ENCODE measurements at places on chromosomes 16 and 17.
A peak's percentile ranks its signal among the peaks of the same experiment; 100 is the strongest.

- DNase-seq = no peak
Observed at GRCh38 chr16:88588754-88589153, 18.6 kb downstream of the ZC3H18 start.

DNA sequence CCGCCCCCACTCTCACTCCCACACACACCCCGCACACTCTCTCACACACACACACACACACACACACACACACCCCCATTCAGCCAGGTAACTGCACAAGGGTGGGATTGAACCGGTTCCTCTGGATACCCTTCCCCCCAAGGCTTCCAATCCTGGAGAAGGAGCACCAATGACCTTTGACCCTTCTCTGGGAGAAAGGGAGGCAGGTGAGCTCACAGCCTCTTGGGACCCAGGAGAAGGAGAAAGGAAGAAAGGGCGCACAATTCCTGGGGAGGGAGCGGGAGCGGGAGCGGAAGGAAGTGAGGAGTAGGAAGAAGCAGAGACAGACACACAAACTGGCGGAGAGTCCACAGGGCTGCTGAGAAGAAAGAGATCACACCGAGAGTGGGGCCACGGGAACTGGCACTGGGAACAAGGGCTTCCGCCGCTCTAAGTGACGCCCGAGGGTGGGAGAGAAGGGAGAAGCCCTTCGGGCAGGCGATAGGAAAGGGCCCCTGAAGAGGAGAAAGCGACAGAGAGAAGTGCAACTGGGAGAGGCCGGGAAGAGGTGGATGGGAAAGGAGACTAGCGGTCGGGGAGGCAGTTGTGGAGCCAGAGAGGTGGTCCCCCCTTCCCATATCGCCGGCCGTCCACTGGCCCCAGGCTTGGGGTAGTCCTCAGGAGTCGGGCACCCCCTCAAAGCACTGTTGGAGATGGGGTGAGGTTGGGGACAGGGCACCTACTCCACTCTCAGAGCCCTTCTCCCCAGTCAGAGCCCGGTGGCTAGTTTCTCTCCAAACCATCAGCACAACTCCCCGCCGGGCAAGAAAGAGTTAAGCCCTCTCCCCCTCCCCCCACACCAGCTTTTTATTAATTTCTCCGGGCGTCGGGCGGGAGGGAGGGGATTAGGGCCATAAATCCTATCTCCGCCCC, 1.3 kb downstream of the SAMD14 start:
- DNase-seq = no peak

GRCh38 chr17:46818929-46819859, 702 bp upstream of the WNT3 start:
- DNase-seq = no peak

- no peak for DNase-seq
Observed at GRCh38 chr17:35723735-35724134, 7.7 kb upstream of the RASL10B start.

DNA sequence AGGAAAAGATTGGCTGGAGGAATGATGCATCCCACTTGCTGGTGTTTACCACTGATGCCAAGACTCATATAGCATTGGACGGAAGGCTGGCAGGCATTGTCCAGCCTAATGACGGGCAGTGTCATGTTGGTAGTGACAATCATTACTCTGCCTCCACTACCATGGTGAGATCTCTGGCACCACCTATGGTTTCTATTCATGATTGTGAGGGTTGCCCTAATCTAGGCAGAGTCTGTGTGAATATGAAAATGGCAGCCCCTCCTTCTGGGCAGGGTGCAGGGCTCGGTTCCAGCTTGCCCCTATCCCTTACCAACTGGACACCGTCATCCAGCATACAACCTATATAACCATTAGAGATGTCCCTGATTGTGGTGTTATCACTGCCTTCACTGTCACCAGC, 33.4 kb downstream of the ITGB3 start:
- DNase-seq = no peak

GRCh38 chr17:50719924-50720794, 756 bp downstream of the LUC7L3 start:
- DNase-seq = no peak

GRCh38 chr17:1707107-1707506, 3.1 kb downstream of the TLCD2 start:
- DNase-seq = no peak

DNA sequence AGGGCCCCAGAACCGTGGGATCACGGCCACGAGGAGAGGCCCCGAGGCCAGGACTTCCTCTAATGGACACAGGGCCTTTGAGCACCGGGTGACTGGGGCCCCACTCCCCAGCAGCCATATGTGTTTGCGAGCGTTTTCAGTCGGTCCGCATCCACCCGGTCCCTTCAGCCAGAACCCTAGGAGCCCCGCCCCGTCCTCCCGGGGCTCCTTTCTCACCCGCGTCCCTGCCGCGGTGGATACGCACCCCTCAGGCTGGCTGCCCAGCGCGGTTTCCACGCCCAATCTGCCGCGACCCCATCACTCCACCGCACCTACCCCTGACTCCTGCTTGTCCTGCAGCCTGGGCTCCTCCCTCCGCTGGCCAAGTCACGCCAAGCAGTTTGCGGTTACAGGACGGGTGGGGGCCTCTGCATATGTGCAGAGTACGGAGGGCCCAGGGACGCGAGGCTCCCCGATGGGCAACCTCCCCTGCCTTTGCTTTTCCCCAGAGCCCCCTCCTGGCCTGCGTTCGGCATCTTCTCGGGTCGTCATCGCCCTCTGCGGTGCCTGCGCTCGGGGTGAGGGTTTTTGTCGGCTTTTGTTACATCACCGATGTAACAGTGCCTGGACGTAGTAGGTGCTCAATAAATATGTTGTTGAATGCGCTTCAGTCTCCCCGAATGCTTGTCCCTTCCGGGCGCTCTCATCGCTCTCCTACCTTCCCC, 1.0 kb upstream of the TTYH2 start:
- DNase-seq = no peak

- no peak for DNase-seq
Observed at GRCh38 chr17:48037036-48037837, at the start of gene COPZ2. Gene COPZ2, minus strand, starts transcription at chr17:48037797. Its CDS starts 20 bp downstream, at chr17:48037777.

DNA sequence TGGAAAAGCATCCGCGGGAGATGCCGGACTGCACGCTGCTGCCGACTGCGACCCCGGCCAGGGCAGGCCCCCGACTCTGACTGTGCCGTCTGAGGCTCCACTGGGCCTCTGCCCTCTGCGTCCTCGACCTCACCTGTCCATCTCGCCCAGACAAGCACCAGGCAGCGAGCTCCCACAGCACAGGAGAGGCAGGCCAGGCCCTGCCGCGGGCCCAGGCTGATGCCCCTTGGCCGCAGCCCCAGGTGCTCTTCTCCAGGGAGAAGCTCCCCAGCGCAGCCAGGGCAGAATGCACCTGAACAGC, 98.1 kb upstream of the DNAH17 start:
- no peak for DNase-seq

DNA sequence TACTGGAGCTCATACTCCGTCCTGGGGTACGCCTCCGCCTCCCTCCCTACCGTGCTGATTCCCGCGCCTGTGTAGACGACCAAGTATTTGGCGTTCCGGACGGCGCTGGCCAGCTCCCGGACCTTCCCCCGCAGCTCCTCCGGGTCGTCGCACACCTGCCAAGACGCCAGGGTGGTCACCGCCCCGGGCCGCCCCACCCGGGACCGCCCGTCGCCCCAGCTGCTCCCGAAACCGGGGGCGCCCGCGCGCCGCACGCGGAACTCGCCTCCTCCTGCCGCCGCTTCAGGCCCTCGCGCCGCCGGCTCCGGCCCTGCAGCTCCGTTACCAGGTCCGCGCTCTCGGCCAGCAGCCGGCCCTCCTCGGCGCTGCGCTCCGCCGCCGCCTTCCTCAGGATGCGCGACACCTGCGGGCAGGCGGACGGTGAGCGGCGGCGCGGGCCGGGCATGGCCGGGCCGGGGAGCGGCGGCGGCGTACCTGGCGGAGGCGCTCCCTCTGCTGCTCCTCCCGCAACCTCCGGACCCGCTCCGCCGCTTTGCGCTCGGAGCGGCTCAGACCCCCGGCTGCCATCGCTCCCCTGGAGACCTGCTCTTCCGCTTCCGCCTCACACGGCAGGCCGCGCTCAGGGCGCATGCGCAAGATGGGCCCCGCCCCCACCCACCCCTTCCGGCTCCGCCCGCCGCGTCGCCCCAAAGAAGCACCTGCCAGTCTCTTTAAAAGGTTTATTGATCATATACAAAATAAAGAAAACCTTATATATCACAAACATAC, at the start of gene SIRT7:
Gene SIRT7, minus strand, starts transcription at position 612 of the 768 bp plus-strand sequence. Its CDS starts 45 bp downstream, at position 567.
- peak; percentile 57 for DNase-seq

GRCh38 chr16:48609652-48610029, 339 bp downstream of the N4BP1 start:
- DNase-seq = no peak

DNA sequence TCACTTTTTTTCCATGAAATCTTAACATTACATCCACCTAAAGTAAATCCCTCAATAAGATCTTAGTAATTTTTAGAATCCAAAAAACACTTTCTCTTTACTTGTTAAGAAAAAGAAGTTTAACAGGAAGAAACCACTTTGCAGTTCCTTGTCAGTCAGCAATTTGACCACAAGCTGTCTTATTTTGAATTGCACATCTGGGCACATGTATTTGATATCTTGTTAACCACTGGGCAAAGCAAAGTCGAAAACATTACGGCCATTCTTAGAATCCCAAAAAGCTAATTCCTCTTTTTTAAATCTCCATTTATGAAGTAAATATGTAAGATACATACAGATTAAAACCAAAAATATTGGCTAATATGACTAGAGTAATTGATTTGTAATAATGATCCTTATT, 1.1 kb downstream of the ABCA10 start:
- DNase-seq = no peak

DNA sequence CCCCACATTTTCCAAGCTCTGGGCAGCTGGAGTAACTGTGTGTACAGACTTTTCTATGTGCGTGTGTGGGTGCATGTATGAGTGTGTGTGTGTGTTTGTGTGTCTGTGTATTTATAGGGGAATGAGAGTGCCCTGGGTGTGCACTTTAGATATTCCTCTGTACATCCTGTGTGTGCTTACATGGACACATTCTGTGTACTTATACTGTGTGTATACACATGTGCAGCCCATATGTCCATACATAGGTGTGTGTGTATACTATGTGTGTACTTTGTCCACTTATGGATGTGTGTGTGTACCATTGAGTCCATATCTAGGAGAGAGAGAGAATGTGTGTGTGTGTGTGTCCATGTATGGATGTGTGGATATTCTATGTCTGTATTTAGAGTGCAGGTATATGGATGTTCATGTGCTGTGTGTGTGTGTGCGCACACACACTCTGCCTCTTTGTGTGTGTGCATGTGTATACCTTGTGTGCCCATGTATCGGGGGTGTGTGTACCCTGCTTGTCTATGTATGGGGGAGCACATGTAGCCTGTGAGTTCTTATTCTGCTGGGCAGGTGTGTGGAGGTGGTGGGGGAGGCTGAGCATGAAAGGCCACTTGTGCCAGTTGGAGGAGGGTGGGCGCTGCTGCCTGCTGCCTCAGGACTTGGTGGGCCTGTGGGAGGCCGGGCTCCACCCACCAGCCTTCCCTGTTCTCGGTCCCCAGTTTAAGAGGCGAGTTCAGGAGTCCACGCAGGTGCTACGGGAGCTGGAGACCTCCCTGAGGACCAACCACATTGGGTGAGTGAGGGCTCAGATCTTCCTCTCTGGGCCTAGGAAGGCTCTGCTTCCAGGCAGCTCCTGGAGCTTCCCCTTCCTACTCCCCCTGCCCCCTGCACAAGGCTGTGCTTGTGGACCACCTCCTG, 11.1 kb downstream of the FMNL1 start:
- no peak for DNase-seq

GRCh38 chr17:1232786-1233185, 37.5 kb upstream of the BHLHA9 start:
- no peak for DNase-seq

DNA sequence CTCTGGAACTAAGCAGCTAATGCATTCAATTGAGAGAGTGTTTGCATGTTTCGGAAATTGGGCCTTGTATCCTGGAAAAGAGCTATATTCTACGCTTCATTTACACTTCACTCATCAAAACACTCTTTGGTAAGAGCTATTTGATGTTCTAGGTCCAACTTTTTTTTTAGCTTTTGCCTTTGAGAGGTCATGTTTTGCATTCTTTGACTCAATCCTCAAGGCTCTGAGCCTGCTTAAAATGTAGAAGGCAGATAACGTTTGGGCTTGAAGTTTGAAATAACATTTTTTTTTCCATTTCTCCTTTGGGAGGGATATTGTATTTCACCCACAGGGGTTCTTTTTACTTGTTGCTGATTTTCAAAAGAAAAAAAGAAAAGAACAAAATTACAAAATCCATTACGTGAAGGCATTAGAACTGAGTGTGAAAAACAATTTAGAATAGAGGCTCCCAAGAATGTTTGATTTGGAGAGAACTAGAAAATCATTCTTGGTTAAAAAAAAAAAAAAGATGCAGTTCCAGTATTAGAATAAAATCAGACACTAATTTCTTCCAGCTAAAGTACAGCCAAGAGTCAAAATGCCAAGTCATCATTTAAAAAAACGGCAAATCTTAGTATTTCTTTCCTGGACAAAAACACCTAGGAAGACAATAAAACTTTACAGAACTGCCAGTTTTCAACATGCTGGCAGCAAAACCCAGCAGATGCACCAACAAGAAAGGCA, 268.5 kb downstream of the GRIN2A start:
- no peak for DNase-seq

- DNase-seq = no peak
Observed at GRCh38 chr17:66527335-66527734, 224.9 kb downstream of the PRKCA start.

Data from kidney capillary endothelial cell (primary cell).